ENCODE measurements at places on chromosomes 7 and 10.

- no peak for DNase-seq
Observed at GRCh38 chr7:129676017-129676897, 64.7 kb downstream of the NRF1 start.

GRCh38 chr10:86139066-86139657 is 227.4 kb downstream of the GRID1 start:
- DNase-seq, result no peak

DNA sequence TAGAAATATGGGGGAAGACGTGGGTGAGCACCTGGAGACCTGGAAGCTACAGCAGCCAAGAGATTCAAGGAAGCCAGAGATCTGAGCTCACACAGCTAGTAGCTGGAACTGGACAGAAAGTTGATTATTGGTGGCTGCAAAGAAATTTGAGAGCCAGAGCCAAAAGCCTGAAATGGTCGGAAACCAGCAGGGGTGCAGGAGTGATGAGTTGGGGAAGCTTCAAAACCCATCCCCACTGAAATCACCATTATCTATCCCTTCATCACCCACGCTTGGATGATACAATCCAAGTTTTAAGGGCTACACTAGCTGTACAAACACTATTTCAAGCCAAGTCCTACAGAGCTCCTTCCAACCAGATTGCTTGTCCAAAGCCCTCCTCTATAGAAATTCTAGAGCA is 296.1 kb upstream of the NEBL start:
- no peak for DNase-seq

GRCh38 chr7:41880107-41880506 is 177.2 kb upstream of the INHBA start:
- DNase-seq, result peak; percentile 44

DNA sequence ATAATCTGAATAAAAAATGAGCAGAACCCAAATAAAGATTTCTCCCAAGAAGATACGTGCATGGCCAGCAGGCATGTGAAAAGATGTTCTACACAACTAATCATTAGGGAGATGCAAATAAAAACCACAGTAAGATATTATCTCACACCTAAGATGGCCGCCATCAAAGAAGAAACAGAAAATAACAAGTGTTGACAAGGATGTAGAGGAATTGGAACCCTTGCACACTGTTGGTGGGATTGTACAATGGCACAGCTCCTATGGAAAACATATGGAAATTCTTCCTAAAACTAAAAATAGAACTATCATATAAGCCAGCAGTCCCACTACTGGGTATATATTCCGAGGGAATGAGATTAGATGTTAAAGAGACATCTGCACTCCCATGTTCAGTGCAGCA is 60.2 kb downstream of the R3HCC1L start:
- DNase-seq, result no peak

- peak; percentile 67 for DNase-seq
Observed at GRCh38 chr10:14712991-14713424, 61.7 kb downstream of the FAM107B start.

DNA sequence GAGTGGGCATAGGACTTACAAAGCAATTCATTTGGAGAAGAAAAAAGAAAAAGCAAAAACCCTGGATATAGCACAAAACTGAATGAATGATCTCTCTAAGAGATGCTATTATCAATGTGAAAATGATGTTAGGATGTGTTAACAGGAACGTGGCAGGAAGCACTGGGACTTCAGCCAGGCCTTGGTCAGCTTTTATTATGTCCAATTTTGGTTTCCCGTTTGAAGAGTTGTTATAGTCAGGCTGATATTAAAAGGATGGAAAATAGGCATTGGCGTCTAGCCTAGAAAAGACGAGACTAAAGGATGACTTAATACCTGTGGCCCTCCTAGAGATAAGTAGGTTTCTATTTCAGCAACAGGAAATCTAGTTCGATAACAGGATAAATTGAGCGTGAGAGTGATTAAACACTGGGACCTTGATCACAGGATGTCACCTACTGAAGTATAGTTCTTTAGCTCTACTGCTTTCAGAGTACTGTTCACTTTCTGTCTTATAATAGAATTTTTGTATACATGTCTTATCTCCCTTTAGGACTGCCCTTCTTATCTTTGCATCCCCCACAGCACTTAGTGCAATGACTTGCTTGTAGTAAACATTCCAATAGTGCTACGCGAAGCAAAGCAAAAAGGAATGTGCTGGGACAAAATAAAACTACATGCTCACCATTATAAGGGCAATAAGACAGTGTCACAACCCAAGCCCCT is 99.8 kb upstream of the AGBL3 start:
- peak; percentile 62 for DNase-seq

- DNase-seq, result no peak
Observed at GRCh38 chr7:102155821-102156441, 130.7 kb upstream of the SH2B2 start.

GRCh38 chr7:129225206-129225930 is 538 bp downstream of the AHCYL2 start:
- DNase-seq, result peak; percentile 75

DNA sequence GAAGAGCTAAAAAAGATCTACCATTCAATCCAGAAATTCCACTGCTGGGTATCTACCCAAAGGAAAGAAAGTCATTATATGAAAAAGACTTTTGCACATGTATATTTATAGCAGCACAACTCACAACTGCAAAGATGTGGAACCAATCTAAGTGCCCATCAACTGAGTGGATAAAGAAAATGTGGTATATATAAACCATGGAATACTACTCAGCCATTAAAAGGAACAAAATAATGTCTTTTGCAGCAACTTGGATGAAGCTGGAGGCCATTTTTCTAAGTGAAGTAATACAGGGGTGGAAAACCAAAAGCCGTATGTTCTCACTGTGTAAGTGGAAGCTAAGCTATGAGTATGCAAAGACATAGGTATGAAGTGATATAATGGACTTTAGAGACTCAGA is 3.0 kb downstream of the ANXA7 start:
- no peak for DNase-seq

DNA sequence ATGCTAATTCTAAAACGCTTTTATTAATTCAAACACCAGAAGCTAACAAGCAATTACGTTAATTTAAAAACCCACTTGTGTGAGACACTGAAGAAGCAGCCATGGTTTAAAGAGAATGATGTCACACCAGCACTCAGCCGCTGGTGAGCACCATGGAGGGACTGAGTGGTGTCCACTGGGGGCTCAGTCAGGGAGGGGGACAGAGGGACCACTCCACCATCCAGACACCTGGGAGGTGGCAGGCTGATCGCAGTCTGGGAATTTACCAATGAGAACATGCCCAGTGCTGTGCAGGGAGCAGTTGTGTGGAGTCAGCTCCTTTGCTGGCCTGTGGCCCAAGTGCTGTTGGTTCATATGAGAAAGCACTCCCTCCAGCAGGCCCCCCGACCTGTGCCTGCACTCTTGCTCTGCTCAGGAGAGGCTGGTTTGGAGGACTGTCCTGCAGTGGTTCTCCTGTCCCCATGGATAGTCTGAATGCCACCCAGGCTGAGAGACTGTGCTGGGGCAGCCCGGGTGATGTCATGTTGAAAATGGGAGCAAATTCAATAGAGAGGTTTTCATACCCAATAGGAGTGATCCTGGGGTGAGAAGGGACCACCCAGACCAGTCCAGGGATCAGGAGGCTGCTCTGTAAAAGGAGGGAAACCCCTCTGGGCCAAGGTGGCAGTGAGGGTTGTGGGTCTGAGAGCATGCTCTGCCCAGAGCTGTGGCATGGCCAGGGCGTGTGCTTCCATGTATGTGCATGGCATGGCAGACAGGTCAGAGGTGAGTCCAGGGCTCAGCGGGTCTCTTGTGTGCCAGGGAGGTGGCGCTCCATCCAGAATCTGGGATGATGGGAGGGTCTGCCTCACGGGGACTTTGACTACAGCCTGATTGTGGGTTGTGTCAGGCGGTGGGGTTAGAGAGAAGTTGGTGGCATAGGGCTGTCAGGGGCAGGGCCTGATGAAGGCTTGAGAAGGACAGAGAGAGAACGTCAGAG is 12.7 kb downstream of the ADCY1 start:
- no peak for DNase-seq

DNA sequence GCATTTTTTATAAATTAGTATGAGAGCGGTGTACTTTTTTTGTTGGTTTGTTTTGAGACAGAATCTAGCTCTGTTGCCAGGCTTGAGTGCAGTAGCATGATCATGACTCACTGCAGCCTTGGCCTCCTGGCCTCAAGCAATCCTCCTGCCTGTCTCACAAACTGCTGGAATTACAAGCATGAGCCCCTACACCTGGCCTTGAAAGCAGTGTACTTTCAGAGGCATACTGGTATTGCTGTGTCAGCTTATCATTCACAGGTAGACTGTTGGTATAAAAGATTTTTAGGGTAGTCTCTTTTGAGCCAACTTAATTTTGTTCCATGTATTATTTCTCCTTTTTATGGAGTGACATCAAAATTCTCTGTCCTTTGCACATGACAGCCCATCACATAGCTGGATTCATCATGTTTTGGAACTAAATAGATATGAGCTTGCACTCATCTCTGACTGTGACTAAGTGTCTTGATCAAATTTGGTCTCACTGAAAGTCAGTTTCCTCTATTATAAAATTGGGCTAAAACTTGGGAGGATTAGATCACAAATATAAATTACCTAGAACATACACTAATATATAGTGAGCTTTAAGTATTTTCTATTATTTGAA is 12.4 kb downstream of the GNAT3 start:
- peak; percentile 87 for DNase-seq

- no peak for DNase-seq
Observed at GRCh38 chr7:150716368-150716767, at the start of gene GIMAP1. GIMAP1 (plus strand) TSS chr7:150716613; CDS start chr7:150719048, 2,435 bp downstream.

DNA sequence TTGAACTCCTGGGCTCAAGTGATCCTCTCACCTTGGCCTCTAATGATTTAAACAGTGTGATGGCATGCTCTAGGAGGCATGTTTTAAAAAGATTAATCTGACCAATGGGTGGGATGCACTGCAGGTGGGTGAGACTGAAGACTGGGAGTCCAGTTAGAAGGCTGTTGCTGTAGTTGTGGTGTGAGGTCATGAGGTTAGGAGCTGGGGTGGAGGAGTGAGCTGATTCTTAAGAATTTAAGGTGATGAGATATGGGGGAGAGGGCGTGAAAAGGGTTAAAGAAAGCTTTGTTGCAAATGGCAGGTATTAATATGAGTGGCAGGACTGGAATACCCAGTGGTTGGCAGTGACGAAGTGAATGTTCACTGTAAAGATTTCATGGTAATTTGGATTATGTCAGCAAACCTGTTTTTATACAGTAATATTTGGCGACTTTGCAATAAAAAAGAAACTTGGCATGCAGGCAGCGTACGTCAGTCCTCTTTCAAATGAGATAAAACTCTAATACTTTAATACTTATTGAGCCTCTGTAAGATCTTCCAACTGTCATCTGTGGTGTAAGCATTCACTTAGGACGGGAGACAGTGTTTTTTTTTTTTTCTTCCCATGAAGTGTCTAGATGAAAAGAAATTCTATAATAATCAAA is 72.8 kb upstream of the MTPN start:
- no peak for DNase-seq

DNA sequence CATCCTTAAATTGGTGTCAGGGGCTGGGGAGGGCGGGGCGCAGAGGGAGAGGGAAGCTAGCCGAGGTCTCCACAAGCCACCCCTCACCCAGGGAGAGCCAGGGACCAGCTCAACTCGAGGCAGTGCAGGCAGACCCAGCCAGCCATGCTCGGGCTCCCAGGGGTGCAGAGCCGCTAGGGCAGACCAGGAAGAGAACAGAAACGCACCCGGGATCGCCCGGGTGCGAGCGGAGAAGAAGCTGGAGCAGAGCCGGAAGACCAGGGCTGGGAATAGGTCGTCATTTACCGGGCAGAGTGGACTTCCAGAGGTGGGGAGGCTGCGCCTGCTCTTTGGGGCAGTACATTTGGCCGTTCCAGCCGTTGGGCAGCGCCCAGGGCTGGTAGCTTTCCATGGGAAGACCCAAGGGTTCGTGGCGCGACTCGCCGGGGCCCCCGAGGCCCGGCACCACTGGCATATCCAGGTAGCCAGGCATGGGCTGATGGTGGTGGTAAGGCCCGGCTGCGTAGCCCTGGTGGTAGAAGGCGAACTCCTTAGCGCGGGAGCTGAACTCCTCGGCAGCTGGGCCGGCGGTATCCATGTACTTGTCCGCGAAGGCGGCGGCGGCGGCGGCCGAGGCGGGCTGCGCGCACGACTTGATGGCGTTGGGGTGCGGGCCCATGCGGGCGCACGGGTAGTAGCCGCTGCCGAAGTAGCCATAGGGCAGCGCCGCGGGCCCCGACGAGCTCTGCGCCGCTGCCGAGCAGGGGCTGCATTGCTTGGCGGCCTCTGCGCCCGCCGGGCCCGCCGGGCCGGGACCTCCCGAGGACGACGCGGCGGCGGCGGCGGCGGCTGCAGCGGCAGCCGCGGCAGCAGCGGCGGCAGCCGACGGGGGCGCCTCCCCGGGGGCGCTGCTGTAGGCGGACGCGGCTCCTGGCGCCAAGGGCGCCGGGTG is 755 bp downstream of the HOXA13 start:
- DNase-seq, result no peak

DNA sequence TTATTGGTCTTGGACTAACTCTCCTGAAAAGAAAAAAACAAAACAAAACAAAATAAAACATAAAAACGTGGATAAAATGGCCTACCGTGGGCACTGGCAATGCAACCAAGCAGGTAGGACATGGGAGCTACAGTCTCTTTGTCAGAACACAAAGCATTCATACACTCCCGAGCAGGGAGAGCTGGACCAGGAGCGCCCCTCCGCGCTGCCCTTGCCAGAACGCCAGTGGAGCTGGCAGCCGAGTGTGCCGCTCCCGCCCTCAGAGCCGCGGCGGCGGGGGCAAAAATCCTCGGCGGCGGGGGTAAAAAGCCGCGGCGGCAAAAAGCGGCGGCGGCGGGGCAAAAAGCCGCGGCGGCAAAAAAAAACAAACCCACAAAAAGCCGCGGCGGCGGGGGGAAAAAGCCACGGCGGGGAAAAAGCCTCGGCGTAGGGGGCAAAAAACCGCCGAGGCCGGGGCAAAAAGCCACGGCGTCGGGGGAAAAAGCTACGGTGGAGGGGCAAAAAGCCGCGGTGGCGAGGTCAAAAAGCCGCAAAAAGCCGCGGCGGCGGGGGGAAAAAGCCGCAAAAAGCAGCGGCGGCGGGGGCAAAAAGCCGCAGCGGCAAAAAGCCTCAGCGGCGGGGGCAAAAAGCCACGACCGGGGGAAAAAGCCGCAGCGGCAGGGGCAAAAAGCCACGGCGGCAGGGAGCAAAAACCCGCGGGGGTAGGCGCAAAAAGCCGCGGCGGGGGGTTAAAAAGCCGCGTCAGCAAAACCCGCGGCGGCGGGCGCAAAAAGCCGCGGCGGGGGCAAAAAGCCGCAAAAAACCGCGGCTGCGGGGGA is 418.1 kb downstream of the ZNF716 start:
- DNase-seq, result no peak

GRCh38 chr7:144835155-144835611 is 670 bp downstream of the TPK1 start:
- DNase-seq, result peak; percentile 55

DNA sequence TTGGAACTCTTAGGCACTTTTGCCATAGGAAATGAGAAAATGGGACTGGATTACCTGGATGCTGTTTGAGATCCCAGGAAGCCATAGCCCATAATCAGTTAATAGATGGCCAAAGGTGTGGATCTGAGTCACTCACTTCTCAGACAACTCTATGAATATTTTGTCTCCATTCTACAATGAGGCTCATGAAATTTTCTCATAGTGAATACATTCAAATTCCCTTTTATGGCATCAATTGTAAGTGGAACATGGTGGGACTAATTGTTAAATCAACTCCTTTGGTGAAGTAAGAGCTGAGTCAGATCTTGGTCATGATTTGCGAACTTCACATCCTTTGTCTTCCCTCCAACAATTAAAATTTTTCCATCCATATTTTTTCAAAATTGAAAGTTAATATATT is 222.1 kb downstream of the ARL4A start:
- no peak for DNase-seq

All from adipocyte (in vitro differentiated cells).